ENCODE measurements at places on chromosomes 6 and 20. TPM values are rescaled to one million over a fixed set of nuclear protein-coding genes. Genes with fewer than 3 reads are reported as not detected.

Gene HTR1E
- total RNA-seq = not detected

Gene OPRM1
- total RNA-seq = not detected

Gene SLC22A1
- total RNA-seq = not detected

Gene RIPPLY2
- total RNA-seq = not detected

Gene FRK
- 0.03 TPM for total RNA-seq
